ENCODE measurements at places on chromosomes 5 and 9. TPM values are rescaled to one million over a fixed set of nuclear protein-coding genes. Genes with fewer than 3 reads are reported as not detected.

The SLC25A48 gene
- total RNA-seq, result 0.20 TPM

The PDE8B gene
- total RNA-seq, result 1.1 TPM

The SHISAL2B gene
- total RNA-seq, result not detected

The GSN gene
- 48.8 TPM for total RNA-seq

The PCDHAC1 gene
- total RNA-seq, result 1.5 TPM

The STK32A gene
- total RNA-seq, result 0.50 TPM

The TRAF1 gene
- 4.7 TPM for total RNA-seq

The SPATA31D4 gene
- total RNA-seq, result not detected

The PCA3 gene
- not detected for total RNA-seq

The SOWAHA gene
- total RNA-seq, result 0.15 TPM

The SMIM33 gene
- not detected for total RNA-seq

The WHRN gene
- total RNA-seq, result 6.9 TPM

The GPR150 gene
- 0.18 TPM for total RNA-seq

The IL7R gene
- 0.46 TPM for total RNA-seq

The PTPA gene
- total RNA-seq, result 120 TPM

The SETX gene
- 20.2 TPM for total RNA-seq

The ZNG1F gene
- total RNA-seq, result 32.3 TPM

The ESM1 gene
- not detected for total RNA-seq

The FOXD4 gene
- 0.82 TPM for total RNA-seq

The MAMDC2 gene
- 0.29 TPM for total RNA-seq

The FOXI1 gene
- not detected for total RNA-seq

The UBE2QL1 gene
- 0.14 TPM for total RNA-seq

The CKMT2 gene
- not detected for total RNA-seq

The C1QTNF3 gene
- 0.53 TPM for total RNA-seq

The PIP5KL1 gene
- total RNA-seq, result 1.4 TPM

The RGS7BP gene
- not detected for total RNA-seq

The ARID3C gene
- 0.23 TPM for total RNA-seq

The SPATA31A3 gene
- total RNA-seq, result not detected

The PCDHA5 gene
- 0.74 TPM for total RNA-seq

The GRIA1 gene
- total RNA-seq, result not detected

The PCDHGA9 gene
- total RNA-seq, result 0.07 TPM

The FOXD4L6 gene
- total RNA-seq, result not detected

The LCP2 gene
- total RNA-seq, result not detected

Data from A549 treated with CORT108297 at 1 μM for 4 hours (cell line).